ENCODE measurements at places on chromosomes 2 and 18.

- no peak for DNase-seq
These were observed 47.7 kb downstream of the ZC3H15 start for GRCh38 chr2:186533717-186534116.

GRCh38 chr2:32783469-32783868 is 155.6 kb downstream of the TTC27 start:
- DNase-seq = no peak

DNA sequence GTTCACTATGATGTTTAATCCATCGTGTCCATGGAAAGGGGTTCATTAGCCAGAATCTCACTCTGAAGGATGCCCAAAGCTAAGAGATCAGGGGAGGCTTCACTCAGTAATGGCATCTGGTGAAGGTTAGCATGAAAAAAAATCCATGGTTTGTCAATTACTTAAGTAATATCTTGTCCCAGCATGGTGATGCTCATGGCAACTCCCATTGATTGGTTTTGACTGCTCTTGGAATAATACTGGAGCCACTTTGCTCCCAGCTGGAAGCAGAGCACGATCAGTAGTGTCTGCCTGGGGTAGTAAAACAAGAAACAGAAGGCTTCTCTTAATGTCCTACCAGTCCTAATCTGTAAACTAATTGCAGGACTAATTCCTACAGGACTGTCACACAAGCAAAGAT is 799.4 kb downstream of the CNTNAP5 start:
- DNase-seq = no peak

DNA sequence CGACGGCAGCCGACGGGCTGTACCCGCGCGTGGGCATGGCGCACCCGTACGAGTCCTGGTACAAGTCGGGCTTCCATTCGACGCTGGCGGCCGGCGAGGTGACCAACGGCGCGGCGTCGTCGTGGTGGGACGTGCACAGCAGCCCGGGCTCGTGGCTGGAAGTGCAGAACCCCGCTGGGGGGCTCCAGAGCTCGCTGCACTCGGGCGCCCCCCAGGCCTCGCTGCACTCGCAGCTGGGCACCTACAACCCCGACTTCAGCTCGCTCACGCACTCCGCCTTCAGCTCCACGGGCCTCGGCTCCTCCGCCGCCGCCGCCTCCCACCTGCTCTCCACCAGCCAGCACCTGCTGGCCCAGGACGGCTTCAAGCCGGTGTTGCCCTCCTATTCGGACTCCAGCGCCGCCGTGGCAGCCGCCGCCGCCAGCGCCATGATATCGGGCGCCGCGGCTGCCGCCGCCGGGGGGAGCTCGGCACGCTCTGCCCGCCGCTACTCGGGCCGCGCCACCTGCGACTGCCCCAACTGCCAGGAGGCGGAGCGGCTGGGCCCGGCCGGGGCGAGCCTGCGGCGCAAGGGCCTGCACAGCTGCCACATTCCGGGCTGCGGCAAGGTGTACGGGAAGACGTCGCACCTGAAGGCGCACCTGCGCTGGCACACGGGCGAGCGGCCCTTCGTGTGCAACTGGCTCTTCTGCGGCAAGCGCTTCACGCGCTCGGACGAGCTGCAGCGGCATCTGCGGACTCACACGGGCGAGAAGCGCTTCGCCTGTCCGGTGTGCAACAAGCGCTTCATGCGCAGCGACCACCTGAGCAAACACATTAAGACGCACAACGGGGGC is 2.0 kb downstream of the SP9 start:
- DNase-seq = no peak

- DNase-seq = peak; percentile 31
These were observed 265.7 kb upstream of the HS6ST1 start for GRCh38 chr2:128584296-128584890.

DNA sequence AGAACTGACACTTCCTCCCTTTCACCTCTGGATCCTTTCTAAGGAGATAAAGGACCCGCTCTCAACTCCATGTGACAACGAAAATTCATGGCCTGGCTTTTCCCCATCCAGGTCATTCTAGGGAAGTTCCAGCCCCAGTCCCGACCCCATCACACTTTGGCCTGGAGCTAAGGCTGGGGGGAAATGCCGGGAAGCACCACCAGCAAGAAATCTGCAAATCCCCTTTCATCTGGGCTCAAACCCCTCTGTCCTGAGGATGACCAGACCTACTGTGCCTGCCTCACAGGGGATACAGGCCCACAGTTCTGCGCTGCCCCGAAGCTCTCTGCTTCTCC is 1.3 kb downstream of the SIX2 start:
- no peak for DNase-seq

DNA sequence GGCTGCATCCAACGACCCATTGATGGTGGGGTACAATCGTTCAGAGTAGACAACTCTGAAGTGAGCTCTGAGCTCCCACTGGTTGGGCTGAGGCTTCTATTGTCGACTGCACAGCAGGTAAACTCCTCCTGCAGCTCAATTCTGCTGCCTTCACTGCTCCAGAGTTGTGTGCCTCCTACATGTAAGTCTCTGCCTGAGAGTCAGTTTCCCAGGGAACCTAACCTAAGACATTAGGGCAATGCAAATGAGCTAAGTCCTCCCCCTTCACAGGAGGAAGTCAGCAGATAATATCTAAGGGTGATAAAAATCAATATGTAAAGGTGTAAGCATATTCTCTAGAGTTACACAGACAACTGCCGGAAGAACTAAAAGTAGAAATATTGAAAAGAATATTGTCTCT is 22.5 kb upstream of the ACYP2 start:
- DNase-seq = no peak

DNA sequence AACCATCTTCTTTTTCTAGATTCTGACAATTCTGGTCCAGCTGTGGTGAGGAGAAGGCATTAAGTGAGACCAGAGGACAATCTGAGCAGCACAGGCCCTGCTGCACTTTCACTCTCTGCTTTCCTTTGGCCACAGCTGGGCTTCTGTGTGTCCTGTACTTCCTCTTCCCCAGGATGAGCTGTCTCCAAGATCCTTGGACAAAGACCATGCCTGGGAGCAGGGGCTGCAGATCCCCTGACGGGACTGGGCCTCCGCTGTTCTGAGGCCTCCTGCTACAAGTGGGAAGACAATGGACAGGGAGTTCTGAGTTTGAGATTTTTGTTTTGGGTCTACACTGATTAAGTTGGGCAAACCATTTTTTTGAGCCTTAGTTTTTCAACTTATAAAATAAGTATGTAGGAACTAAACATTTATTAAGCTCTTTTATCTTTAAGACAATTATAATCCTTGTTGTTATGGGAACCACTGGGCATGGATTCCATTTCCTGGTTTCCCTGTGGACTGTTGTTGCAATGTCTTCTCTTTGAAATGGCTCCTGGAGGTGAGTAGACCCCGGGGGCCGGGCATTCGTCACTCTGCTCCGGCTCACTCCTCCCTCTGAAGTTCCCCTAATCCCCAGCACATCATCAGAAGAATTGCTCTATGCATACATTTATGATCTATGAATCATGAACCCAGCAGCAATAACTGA is 266.6 kb downstream of the ACTR3 start:
- no peak for DNase-seq

Data from HS-5 (cell line).